ENCODE measurements at places on chromosomes 12 and 14.
A peak's percentile ranks its signal among the peaks of the same experiment; 100 is the strongest.

DNA sequence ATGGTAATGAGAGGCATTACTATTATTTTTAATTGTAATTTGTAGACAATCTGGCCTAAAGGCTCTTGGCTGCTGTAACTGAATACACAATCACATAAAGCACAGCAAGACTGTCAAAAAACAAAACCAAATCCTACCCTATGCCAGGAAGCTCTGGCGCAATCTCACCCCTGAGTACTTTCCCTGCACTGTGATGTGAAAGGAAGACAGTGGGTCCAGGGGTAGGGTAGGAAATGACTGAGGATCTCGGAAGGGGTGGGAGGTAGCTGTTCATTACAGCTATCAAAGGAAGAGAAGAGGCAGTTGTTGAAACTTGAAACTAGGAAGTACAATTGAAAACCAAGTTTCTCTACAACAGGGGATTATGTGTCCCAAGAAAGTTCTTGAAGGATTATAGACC is 202.8 kb downstream of the ANO2 start:
- DNase-seq = no peak

GRCh38 chr12:108786450-108786849 is 55.1 kb upstream of the CORO1C start:
- no peak for DNase-seq

- DNase-seq = no peak
Observed at GRCh38 chr14:94011795-94012194, 14.3 kb upstream of the OTUB2 start.

DNA sequence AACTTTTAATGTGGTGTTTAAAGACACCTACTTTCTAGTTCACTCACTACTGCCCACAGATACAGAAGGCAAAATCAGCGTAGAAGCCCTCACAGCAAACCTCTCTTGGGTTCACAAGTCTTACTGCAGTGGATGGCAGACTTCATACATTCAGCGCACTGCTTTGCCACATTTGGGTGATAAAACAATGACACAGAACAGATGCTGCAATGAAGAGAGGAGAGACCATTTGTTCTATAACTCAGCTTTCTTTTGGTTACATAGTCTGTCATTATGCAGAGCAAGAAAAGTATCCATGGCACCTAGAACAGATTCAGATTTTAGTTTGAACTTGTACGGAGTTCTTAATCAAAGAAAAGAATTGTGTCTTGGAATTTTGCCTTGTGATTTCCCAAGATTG is 459.0 kb downstream of the BCAT1 start:
- no peak for DNase-seq

DNA sequence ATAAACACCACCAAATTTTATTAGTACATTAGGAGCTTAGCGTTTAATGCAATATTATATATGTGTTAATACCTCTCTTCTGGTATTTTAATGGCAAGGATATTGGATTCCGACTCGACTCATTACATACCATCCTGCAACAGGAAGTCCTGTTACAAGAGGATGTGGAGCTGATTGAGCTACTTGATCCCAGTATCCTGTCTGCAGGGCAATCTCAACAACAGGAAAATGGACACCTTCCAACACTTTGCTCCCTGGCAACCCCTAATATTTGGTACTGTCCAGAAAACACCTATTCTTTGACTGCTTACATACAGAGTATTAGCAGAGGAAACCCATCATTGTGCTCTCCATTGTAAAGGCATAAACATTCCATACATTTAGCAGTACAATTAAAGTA is 45.2 kb downstream of the VEZT start:
- no peak for DNase-seq

DNA sequence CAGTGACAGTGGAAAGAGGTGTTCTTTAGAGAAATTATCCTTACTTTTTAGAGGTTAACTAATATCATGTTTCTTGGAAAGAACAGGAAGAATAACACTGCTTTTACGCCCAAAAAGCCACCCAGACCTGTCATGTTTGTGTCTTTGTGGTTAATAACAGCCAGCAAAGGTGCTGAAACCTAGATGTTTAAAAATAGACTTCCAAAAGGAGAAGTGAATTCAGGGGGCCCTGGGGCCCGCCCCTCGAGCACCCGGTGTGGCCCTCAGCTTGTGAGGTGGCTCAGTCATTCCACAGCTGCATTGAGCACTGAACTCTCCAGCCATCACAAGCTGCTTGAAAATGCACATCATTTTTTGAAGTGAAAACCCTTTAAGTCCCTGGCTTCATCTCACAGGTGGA is 20.8 kb upstream of the AMN start:
- DNase-seq = no peak

DNA sequence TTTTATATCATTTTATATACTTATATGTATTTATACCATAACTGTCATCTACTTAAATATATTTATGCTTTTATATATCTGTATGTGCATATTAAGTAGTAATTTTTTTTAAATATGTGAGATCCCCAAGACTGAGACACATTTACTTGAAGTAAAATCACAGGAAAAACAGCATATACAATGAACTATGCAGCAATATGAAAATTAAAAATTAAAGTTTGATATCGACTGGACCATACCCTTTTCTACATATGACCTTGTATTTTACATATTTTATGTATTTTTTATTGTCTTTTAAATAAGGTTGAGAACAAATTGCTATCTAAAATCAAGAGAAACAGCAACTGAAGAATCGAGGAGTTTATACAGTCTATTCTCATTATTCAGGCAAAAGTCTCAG is 50.0 kb downstream of the TSPAN19 start:
- no peak for DNase-seq

DNA sequence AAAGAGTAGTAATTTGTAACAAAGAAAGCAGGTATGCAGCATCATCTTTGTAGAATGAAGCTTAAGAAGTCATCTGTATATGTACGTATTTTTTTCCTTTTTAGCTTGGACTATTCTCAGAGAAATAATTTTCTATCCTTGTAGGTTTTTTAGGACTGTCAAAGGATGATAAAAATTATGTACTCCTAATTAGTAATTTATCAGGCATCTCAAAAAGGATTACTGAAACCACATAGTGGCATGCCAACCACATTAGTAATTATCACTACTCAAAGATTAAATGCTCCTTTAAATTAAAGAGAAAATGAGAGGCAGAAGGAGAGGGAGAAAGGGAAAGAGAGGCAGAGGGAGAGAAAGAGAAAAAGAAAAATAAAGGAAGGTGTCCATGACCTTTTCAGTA is 17.3 kb downstream of the TTC8 start:
- DNase-seq = no peak

- DNase-seq = no peak
Observed at GRCh38 chr12:45988264-45988663, 2.1 kb downstream of the SCAF11 start.

GRCh38 chr12:84974155-84974815 is 61.7 kb upstream of the SLC6A15 start:
- DNase-seq = no peak

DNA sequence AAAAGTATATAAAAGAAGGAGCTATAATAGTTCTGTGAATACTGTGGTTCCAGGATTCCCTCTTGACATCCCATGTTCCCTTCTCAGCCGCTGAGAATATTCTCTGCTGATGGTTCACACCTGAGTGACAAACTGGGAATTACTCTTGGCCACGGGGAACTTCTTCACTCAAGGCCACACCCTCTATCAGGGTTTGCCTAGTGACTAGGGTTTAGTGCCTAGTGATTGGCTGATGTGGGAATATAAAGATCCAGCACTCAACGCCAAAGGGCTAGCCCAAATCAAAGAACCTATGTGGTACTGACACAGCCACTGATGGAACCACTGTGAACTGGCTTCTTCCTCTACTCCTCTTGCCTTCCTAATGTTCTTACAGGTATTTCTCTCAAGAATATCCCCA is 248.4 kb downstream of the ASCL1 start:
- DNase-seq = no peak

DNA sequence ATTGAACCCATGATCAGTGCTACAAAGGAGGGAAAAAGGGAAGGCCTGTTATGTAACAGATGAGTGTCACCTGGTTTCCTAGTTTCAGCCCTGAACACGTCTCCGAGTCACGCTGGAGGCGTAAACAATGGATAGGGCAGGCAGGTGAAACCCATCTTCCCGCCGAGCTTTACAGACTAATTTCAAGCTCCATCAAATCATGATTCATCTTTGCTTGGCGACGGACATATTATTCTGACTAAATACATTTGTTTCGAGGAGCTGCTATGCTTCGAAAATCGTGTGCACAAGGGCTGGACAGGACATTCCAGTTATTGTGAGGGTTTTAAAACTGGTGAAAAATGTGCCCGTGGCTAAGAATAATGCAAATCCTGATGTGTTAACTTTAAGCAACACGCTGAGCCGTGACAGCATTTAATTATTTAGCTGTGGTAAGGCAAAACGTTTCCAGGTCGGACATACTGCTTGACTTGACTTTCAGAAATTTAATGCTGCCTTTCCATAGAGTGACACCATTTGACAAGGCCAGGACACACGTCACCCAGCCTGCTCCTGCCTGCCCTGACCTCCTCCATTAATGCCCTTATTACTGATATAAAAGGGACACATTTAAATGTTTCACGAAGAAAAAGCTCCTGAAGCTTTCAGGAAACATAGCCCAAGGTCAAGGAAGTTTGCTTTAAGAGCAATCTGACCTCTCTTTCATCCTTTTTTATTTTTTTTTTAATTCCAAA is 1203.5 kb upstream of the TMEM132C start:
- DNase-seq = no peak

GRCh38 chr14:26389646-26390508 is 208.0 kb downstream of the NOVA1 start:
- peak; percentile 69 for DNase-seq
